Fibroblast of skin of abdomen (primary cell): ENCODE measurements at places on chromosomes 11 and 22.

GRCh38 chr22:44646668-44647067 is 55.3 kb upstream of the PRR5 start:
- DNase-seq, result no peak

DNA sequence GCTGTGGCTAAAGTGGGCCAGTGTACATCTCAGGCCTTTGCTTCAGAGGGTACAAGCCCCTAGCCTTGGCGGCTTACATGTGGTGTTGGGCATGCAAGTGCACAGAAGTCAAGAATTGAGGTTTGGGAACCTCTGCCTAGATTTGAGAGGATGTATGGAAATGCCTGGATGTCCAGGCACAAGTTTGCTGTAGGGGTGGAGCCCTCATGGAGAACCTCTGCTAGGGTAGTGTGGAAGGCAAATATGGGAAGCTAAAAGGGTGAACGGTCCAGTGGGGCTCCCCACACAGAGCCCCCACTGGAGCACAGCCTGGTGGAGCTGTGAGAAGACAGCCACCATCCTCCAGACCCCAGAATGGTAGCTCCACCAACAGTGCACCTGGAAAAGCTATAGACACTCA is 28.5 kb upstream of the PGR start:
- no peak for DNase-seq

- peak; percentile 67 for DNase-seq
These were observed 11.0 kb upstream of the PTPN5 start for GRCh38 chr11:18802381-18803257.

DNA sequence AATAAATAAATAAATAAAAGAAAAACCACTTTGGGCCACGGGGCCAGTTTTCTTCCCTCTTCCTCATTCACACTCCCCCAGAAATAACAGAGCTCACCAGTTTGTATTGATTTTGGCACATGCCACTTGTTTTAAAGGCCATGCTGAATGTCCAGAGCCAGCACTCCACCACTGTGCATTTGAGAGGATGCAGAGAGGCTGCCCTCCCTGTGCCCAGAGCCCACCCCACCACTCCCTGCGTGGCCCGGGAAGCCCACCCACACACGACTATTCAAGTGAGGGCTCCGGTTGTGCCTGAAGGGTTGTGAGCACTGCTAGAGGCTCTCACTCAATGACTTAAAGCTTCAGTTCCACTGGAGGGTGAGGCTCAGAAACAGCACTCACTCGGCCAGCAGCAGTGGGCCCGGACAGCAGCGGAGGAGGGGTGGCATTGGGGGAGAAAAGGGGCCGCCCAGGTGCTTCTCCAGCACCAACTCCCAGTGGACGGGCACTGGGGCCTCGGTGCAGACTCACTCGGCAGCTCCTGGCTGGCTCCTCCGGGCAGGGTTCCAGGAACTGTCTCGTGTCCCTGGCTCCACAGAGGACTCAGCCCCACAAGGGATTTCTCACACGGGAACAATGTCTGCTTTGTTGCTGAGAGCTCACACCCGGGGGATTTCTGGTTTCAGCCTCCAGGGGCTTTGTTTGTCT is 112.7 kb downstream of the SHANK2 start:
- no peak for DNase-seq

DNA sequence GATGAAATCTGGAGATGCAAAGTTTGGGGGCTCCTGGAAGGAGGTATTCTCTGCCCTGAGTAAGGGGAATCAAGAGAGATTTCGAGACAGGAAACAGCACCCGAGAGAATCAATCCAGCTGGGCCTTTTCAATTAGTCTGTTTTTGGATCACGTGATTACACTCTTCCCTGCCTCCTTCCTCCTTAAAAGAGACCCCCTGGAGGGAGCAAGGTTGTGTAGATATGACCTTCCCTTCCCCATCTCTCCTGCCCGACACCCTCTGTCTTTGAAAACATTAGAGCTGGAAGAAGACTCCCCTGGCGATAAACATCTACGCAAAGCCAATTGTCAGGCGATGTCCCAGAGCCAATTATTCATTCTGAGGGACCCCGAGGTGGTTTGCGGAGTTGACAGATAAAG is 407.9 kb downstream of the MIAT start:
- no peak for DNase-seq

DNA sequence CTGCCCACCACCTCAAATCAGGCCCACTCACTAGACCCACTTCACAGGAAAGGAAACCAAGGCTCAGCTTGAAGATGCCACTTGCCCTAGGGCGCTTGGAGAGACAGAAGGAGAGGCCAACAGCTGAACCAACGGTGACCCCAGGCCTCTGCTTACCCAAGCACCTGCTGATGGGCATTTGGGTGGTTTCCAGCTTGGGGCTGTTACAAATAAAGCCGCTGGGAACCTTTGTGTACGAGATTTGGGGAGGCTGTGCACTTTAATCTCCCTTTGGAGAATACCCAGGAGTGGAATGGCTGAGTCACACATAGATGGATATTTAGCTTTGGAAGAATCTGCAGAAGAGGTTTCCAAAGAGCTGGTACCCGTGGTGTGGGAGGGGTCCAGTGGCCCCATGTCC is 50.9 kb upstream of the LINC01488 start:
- no peak for DNase-seq

DNA sequence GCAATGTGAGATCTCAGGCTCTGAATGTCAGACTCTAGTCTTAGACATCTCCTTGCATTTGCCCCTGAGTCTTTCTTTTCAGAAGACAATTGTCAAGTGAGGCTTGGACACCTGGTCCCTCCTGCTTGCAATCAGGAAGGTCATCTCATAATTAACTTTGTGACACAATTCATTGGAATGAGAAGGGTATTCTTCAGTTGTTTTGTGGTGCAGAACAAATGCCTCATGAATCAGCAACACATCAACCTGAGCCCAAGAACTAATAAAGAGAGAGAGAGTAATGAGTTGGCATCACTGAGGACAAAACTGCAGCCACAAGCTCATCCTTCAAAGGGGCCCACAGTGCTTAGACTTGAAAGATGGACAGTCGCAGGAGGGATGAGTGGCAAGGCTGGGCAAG is 375.8 kb downstream of the INSC start:
- no peak for DNase-seq

DNA sequence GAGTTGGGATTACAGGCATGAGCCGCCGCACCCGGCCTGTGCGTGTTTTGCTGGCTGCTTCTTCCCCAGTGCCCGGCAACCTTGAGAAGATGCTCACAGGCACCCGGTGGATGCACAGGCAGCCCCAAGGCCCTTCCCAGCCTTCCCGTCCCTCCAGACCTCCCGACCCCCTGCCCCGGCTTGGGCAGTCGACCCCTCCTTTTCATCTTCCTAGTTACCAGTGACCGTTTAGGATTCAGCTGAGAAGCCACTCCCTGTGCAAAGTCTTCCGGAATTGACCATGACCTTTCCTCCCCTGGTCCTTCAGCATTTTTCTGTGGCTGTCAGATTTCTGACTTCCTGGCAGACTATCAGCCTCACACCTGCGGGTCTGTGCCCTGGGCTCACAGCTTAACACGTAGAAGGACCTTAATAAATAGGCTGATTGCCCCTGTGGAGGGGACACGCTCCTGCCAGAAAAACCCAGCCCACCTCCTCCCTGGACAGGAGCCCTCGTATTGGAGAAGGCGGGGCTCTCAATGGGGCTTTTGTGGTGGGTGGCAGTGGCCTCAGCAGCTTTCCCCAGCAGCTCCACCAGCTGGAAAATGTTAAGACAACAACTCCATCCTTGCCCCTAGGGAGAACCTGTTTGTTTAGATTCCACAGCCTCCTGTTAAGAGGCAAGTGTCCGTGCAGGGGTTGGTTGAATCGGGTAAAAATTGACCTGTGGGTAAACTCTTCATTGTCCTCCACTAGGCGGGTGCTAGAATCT is 10.4 kb upstream of the ANO1 start:
- DNase-seq, result no peak

DNA sequence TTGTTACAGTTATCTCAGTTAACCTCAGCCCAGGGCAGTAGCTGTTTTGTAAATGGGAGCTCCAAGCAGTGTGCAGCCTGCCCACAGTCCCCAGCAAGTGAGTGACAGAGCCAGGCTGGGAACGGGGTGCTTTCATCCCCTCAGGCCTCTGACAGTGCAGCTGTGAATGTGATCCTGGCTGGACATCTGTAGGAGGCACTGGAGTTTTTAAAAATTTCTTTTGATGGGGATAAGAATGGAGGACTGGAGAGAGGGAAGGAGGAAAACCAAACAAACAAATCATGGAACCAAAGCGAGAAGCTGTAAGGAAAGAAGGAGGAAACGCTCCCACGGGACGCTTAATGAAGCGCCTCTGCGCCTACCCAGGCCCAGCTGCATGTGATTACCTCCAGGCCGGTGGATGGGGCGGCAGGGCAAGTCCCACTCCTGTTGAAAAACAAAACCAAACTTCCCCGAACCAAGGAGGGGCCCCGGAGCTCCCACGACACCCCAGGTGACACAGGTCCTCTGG is 40.6 kb downstream of the SCUBE1 start:
- DNase-seq, result no peak

DNA sequence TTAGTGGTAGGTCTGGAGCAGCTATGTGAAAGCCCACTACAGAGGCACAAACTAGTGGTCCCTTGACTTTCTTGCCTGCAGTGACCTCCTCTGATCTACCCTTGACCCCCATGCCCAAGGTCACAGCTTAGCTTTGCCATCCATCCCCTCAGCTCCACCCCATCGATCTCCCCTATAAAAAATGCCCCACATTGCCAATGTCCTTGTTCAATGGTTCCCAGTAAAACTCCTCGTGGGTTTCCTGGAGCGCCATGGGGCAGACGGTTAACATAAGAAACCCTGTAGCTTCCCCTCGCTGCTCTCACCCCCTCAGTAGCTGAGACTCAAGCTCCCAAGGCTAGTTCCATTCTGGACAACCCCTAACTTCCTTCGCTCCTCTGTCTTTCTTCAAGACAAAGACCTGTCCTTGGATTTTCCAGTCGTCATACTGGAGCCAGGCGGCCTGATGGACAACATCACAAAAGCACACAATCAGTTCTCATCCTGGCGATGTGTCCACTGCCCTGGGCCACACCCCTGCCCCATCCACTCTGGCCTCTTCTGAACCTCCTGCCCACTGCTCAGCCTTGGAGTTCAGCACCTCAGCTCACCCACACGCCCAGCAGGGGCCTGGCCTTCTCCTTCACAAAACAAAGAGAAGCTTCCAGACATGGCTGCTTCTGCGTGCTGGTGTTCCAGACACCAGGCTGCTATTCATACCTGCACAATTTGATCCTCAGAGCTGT is 1429.3 kb downstream of the BRD1 start:
- DNase-seq, result no peak

DNA sequence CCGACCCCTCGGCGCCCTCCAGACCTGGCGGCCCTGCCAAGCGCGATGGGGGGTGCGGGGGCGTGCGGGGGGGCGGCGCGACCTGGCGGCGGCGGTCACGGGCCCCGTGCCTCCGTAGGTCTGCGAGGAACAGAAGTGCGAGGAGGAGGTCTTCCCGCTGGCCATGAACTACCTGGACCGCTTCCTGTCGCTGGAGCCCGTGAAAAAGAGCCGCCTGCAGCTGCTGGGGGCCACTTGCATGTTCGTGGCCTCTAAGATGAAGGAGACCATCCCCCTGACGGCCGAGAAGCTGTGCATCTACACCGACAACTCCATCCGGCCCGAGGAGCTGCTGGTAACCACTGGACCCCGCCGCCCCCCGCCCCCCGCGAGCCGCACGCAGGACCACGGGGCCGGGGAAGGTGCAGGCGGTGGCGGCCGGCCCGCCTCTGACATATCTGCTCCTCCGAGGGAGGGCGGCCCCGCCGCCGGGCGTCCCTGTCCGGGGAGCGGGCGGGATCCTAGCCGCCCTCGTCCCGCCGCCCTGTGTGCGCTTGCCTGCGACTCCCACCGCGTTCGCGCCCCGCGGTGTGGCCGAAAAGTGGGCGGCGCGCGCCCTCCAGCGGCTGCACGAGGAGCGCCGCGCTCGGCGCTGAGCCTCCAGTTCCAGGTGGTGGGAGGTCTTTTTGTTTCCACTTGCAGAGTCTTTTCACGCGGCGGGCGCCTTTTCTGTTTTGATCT is 2.1 kb downstream of the CCND1 start:
- DNase-seq, result peak; percentile 79

GRCh38 chr11:75577207-75577606 is 15.2 kb downstream of the SERPINH1 start:
- no peak for DNase-seq

GRCh38 chr11:66856496-66857233 is at the start of gene LRFN4:
Gene LRFN4 (plus strand): TSS chr11:66857064. CDS start chr11:66857745, 681 bp downstream.
- peak; percentile 46 for DNase-seq

- no peak for DNase-seq
These were observed 30.9 kb upstream of the OR56A1 start for GRCh38 chr11:6061475-6061874.

GRCh38 chr22:49464037-49464436 is 363.6 kb downstream of the BRD1 start:
- no peak for DNase-seq

DNA sequence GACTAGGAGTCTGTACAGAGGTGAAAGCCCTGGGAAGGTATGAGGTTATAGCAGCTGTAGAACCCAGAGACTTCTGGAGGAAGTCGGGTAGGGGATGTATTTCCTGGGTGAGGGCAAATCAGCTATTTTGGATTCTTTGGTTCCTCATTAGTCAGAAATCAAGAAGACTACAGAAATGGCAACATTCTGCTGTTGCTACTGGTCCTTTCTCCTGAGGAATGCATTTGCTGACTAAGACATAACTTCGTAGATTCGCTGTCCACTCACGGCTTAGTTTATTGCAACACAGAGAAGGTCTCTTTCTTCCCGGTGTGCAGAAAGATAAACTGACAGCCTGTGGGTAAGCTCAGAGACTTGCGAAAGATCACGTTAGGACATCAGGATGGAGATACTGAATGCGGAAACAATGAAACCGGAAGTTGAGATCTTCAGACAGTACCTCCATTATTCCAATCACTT is 25.3 kb upstream of the SESN3 start:
- peak; percentile 13 for DNase-seq

DNA sequence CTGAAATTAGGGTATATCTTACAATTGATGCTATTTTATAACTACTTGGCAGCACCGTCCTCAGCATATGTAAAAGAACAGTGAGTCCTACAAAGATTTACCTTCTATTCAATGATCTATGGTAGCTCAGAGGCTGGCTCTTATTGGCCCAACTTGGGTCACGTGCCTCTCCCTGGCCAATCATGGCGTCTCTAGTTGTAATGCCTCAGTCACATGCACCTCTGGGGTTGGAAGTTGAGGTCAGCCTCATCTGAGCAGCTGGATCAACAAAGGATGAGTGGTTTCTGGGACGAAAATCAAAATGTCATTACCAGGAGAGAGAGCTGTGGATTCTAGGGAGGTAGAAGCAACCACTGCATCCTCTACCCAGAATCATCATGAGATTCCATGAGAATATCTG is 22.9 kb upstream of the ASPHD2 start:
- peak; percentile 21 for DNase-seq
